IMR-90 (cell line): ENCODE measurements at places on chromosomes 5 and 9. TPM values are rescaled to one million over a fixed set of nuclear protein-coding genes. Genes with fewer than 3 reads are reported as not detected.
A peak's percentile ranks its signal among the peaks of the same experiment; 100 is the strongest.

MLANA gene
- polyA plus RNA-seq: not detected in 2 replicates

GTF2H2C gene
- polyA plus RNA-seq: 14.7 and 16.9 TPM in 2 replicates

CACFD1 gene
- 5.9 and 6.6 TPM in 2 replicates for polyA plus RNA-seq

PAEP gene
- not detected in 2 replicates for polyA plus RNA-seq

INSL6 gene
- not detected in 2 replicates for polyA plus RNA-seq

WNT8A gene
- not detected in 2 replicates for polyA plus RNA-seq

MAML1 gene
- 10.2 and 20.4 TPM in 2 replicates for polyA plus RNA-seq

MYMK gene
- polyA plus RNA-seq: not detected in 2 replicates

IFNK gene
- polyA plus RNA-seq: not detected in 2 replicates

ZNF346 gene
- 15.7 and 17.0 TPM in 2 replicates for polyA plus RNA-seq

PRDM9 gene
- polyA plus RNA-seq: not detected in 2 replicates

MZB1 gene
- polyA plus RNA-seq: not detected in 2 replicates

DNA sequence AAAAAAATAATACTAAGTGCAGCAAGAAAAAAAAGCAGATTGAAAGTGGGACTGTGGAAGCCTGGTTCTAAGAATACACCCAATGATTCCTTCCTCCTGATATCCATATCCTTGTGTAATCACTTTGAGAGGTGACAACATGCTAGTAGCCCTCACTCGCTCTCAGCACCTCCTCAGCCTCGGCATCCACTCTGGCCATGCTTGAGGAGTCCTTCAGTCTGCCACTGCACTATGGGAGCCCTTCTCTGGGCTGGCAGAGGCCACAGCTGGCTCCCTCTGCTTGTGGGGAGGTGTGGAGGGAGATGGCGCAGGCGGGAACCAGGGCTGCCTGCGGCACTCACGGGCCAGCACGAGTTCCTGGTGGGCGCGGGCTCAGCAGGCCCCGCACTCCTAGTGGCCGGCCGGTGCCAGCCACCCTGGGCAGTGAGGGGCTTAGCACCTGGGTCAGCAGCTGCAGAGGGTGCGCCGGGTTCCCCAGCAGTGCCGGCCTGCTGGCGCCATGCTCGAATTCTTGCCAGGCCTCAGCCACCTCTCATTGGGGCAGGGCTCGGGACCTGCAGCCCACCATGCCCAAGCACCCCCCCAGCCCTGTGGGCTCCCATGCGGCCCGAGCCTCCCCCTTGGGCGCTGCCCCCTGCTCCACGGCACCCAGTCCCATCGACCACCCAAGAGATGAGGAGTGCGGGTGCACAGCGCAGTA, 24.5 kb upstream of the SELENOP start:
- H3K36me3 ChIP-seq: no peaks in the 10 kb centered on the region
- no peak for DNase-seq
- H3K27ac ChIP-seq: no peak overlapping the region
- H3K4me1 ChIP-seq: peaks cover 4% of the 10 kb centered on the region; the same call in 1 of the 2 replicates
- no peak overlapping the region for H3K4me3 ChIP-seq
- H3K27me3 ChIP-seq: no peaks in the 10 kb centered on the region

GRCh38 chr5:140420665-140421361, 19.2 kb downstream of the ANKHD1 start:
- no peak overlapping the region for H3K4me3 ChIP-seq
- no peaks in the 10 kb centered on the region for H3K36me3 ChIP-seq
- DNase-seq: no peak
- H3K4me1 ChIP-seq: no peaks in the 10 kb centered on the region
- no peaks in the 10 kb centered on the region for H3K27me3 ChIP-seq

- DNase-seq: no peak
- H3K27ac ChIP-seq: no peak overlapping the region
- no peaks in the 10 kb centered on the region for H3K36me3 ChIP-seq
- no peaks in the 10 kb centered on the region for H3K4me1 ChIP-seq
- 0 out of 2 replicates have a peak, but pooled peaks cover 2% of the 10 kb centered on the region for H3K27me3 ChIP-seq
Observed at GRCh38 chr9:99093492-99093791, 11.5 kb upstream of the TGFBR1 start.

DNA sequence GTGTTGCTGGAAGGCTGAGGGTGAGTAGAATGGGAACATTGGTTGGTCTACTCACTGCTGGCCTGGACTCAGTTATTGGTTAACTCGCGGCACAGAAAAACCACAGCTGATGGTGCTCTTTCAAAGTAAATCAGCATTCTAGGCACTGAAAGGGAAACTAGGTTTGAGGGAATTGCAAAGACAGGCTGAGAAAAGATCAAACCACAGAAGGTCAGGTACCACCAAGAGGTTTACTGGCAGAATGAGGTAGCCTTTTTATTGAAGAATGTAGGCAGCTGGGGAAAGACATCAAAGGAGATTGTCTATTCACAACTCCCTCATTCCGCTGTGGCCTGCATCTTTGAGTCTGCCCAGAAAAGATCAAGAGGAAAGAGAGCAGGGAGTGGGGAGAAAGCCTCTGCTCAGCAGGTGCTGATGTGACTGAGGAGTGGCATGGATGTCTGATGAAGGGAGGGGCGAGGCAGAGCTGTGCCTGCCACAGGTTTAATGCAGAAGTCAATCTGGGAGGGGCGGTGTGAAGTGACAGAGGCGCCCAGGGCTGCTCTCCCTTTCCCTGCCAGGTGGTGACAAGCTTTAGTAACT, 255.5 kb downstream of the MAN2A1 start:
- H3K27me3 ChIP-seq: peaks cover 2% of the 10 kb centered on the region
- H3K36me3 ChIP-seq: no peaks in the 10 kb centered on the region
- no peaks in the 10 kb centered on the region for H3K4me1 ChIP-seq
- no peak overlapping the region for H3K27ac ChIP-seq
- no peak overlapping the region for H3K4me3 ChIP-seq

- peaks cover 58% of the 10 kb centered on the region for H3K36me3 ChIP-seq
- no peaks in the 10 kb centered on the region for H3K27me3 ChIP-seq
- DNase-seq: no peak
- no peak overlapping the region for H3K27ac ChIP-seq
- H3K4me1 ChIP-seq: no peaks in the 10 kb centered on the region
Observed at GRCh38 chr9:131148966-131149687, 23.7 kb downstream of the NUP214 start.

GRCh38 chr5:71601222-71602026, 14.3 kb downstream of the MCCC2 start:
- DNase-seq: peak; percentile 98
- H3K27me3 ChIP-seq: no peaks in the 10 kb centered on the region
- H3K4me3 ChIP-seq: no peak overlapping the region
- H3K27ac ChIP-seq: peak overlapping the region; percentile 3; the same call in 1 of the 2 replicates
- peaks cover 8% of the 10 kb centered on the region for H3K36me3 ChIP-seq

DNA sequence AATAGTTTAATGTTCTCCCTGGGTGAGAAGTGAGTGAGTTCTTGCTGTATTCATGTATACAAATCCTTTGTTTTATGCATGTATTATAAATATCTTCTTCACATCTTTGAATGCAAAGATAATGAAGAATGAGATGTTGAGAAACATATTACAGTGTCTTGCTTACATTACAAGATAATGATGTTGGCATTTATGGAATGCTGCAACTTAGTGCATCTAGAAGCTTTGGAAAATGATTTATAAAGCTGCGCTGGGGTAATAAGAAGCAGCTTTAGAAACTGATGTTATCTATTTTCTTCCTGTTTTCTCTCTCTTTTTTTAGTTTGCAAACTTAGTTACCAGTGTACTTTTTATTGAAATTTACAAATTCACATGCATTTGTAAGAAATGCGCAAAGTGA, 673.4 kb downstream of the KCTD16 start:
- H3K36me3 ChIP-seq: no peaks in the 10 kb centered on the region
- H3K4me3 ChIP-seq: no peak overlapping the region
- no peaks in the 10 kb centered on the region for H3K27me3 ChIP-seq
- no peak overlapping the region for H3K27ac ChIP-seq
- no peak for DNase-seq

DNA sequence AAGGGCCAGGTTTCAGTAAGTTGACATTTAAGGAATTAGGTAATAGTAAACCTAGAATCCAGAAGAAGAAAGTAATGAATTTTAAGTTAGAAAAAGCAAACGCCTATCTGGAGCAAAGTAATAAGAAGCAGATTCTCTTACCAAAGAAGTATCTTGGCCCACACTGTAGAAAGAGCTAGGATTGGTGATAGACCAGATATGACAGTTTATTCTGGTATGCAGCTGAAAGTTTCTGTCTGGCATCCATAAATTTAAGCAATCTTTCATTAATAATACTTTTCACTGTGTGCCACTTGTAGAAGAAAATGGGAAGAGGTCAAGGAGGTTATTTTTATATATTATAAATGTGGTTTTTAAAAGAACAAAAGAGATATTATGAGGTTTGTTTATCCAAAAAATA, 3.0 kb downstream of the RECK start:
- DNase-seq: peak; percentile 65
- H3K4me1 ChIP-seq: peaks cover 9% of the 10 kb centered on the region
- peak overlapping the region; percentile 97; the same call in 1 of the 2 replicates for H3K4me3 ChIP-seq
- H3K27me3 ChIP-seq: no peaks in the 10 kb centered on the region
- H3K36me3 ChIP-seq: peaks cover 2% of the 10 kb centered on the region; the same call in 1 of the 2 replicates

DNA sequence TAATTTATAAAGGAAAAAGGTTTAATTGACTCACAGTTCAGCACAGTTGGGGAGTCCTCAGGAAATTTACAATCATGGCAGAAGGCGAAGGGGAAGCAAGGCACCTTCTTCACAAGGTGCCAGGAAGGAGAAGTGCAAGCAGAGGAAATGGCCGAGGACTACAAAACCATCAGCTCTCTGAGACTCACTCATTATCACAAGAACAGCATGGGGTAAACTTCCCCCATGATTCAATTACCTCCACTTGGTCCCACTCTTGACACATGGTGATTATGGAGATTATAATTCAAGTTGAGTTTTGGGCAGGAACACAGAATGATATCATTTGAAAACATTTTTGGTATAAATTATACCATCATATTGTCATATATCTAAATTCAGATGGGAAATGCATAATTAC, 934.7 kb downstream of the CDH12 start:
- H3K27me3 ChIP-seq: no peaks in the 10 kb centered on the region
- no peak for DNase-seq
- H3K27ac ChIP-seq: no peak overlapping the region

- peaks cover 13% of the 10 kb centered on the region for H3K4me1 ChIP-seq
- H3K36me3 ChIP-seq: no peaks in the 10 kb centered on the region
- DNase-seq: no peak
- H3K4me3 ChIP-seq: no peak overlapping the region
Observed at GRCh38 chr5:173397516-173397915, 69.3 kb upstream of the STC2 start.

GRCh38 chr5:83472508-83473345, 1.2 kb downstream of the VCAN start:
- H3K36me3 ChIP-seq: no peaks in the 10 kb centered on the region
- no peak for DNase-seq
- H3K27ac ChIP-seq: peak overlapping the region; percentile 46
- H3K4me3 ChIP-seq: peak overlapping the region; percentile 56

DNA sequence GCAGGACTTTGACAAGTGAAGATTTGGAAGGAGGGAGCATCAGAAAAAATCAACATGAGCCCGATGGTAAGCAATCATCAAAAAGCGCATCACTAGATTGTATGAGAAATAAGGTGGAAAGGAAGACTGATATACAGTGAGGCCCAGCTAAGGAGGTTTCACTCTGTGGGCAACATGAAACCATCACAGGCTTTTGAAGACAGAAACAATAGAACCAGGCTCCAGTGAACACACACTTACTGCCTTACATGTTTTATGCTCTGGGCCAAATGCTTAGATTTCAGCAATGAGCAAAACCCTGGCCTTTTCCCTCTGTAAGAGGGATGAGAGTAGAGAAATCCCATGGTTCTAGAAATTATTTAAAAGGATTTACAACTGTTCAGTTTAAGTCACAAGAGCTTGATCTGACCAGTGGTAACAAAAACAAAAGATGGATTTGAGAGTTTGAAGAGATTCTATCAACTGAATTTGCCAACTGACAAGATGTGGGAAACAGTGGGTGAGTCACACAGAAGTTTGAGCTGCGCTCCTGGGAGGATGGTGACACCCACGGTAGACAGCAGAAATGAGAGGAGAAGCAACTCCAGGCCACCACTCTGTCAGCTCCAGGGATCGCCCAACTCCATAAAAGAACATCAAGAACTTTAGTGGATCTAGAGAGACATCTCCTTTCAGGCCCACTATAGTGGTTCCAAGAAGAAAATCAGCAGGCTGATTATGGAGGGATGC, 261.8 kb downstream of the MCTP1 start:
- no peak overlapping the region for H3K27ac ChIP-seq
- H3K27me3 ChIP-seq: no peaks in the 10 kb centered on the region
- no peaks in the 10 kb centered on the region for H3K4me1 ChIP-seq
- DNase-seq: no peak
- no peaks in the 10 kb centered on the region for H3K36me3 ChIP-seq
- H3K4me3 ChIP-seq: no peak overlapping the region

GRCh38 chr9:102124465-102124864, 386.0 kb upstream of the GRIN3A start:
- H3K27ac ChIP-seq: no peak overlapping the region
- no peaks in the 10 kb centered on the region for H3K36me3 ChIP-seq
- no peak overlapping the region for H3K4me3 ChIP-seq

GRCh38 chr9:92706218-92706940, 36.4 kb upstream of the IPPK start:
- no peak overlapping the region for H3K4me3 ChIP-seq
- H3K27me3 ChIP-seq: no peaks in the 10 kb centered on the region
- peaks cover 9% of the 10 kb centered on the region for H3K36me3 ChIP-seq
- no peaks in the 10 kb centered on the region for H3K4me1 ChIP-seq

- H3K27me3 ChIP-seq: peaks cover 19% of the 10 kb centered on the region
- H3K36me3 ChIP-seq: no peaks in the 10 kb centered on the region
- H3K4me3 ChIP-seq: no peak overlapping the region
- H3K27ac ChIP-seq: no peak overlapping the region
- peaks cover 2% of the 10 kb centered on the region; the same call in 1 of the 2 replicates for H3K4me1 ChIP-seq
- DNase-seq: peak; percentile 12
Observed at GRCh38 chr5:170745481-170746071, 37.9 kb upstream of the GABRP start.

DNA sequence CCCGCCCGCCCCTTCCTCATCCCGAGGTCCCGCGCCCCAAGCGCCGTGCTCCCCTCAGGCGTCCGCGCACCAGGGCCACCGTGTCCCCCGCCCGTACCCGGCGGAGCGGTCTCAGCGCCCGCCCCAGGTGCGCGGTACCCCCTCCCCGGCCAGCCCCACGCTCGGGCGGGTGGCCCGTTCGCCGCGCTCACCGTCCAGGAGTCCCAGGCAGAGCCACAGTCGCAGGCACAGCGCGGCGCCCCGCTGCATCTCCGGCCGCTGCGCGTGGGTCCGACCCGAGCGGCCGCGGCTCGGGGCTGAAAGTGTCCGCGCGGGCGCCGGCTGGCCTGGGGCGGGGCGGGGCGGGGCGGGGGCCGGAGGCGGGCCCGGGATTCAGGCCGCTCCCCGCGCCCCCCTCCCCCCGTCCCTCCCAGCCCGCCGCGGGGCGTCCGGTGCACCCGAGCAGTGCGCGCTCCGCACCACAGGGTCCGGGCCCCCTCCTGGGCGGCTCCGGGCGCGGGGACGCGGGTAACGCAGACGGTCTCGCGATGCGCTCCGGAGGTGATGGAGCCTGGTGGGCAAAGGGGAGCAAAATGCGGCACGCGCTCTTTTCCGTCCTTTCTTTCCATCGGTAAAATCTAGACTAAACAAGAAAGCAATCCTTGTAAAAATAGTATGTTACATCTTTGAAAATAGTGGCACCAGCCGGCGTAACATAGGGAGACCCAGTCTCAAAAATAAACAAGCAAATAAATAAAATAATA, at the start of gene FLT4:
TSS of gene FLT4 (minus strand) at position 304 of the 743 bp plus-strand sequence. CDS start at position 249, 55 bp downstream.
- peaks cover 45% of the 10 kb centered on the region for H3K27me3 ChIP-seq
- DNase-seq: no peak
- H3K27ac ChIP-seq: no peak within 1 kb of the TSS

- H3K27ac ChIP-seq: peak within 1 kb of the TSS; percentile 39; the same call in 1 of the 2 replicates
- DNase-seq: no peak
- H3K36me3 ChIP-seq: no peaks in the 10 kb centered on the region
- peaks cover 20% of the 10 kb centered on the region for H3K4me1 ChIP-seq
Observed at GRCh38 chr5:150661086-150661485, at the start of gene MYOZ3. Gene MYOZ3 (plus strand): TSS chr5:150661251. CDS start chr5:150662942, 1,691 bp downstream.
